ENCODE measurements at places on chromosomes 11 and 22.

DNA sequence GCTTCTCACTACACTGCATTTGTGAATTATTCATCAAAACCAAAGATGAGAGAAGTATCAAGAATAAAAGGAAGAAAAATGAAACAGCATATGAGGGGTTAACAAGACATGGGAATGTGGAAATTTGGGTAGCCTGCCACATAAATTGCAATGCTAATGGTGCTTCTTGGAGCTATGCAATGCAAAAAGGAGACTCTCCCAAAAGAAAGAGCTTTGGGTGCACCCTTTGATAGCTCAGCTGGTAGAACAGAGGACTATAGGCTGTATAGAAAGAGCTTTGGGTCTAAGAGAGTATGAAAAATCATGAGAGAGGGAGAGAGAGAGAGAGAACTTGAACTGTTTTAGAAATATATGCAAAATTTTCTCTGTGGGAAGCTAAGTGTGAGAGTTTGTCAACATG lies 26.3 kb downstream of the SPA17 start:
- no peak for DNase-seq

- DNase-seq = no peak
Measured at GRCh38 chr11:85740481-85741400, 54.7 kb upstream of the CCDC89 start.

GRCh38 chr11:60235321-60235720 lies 7.6 kb downstream of the MS4A4E start:
- no peak for DNase-seq

- no peak for DNase-seq
Measured at GRCh38 chr22:17913801-17914347, 110.5 kb downstream of the MICAL3 start.

DNA sequence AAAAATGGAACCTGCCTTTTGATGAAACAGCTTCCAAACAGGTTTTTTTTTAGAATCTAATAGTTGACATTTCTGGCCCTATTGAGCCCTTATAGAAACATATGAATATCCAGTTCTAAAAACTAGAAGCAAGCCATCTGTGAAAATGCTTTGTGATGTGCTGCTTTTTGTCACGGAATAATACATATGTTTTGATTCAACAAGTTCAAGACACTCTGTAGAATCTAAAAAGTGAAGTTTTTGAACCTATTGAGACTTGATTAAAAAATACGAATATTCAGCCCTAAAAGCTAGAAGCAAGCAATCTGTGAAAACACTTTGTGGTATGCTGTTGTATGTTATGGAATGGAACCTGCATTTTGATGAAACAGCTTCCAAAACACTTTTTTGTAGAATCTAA lies 106.7 kb upstream of the VPREB1 start:
- no peak for DNase-seq

DNA sequence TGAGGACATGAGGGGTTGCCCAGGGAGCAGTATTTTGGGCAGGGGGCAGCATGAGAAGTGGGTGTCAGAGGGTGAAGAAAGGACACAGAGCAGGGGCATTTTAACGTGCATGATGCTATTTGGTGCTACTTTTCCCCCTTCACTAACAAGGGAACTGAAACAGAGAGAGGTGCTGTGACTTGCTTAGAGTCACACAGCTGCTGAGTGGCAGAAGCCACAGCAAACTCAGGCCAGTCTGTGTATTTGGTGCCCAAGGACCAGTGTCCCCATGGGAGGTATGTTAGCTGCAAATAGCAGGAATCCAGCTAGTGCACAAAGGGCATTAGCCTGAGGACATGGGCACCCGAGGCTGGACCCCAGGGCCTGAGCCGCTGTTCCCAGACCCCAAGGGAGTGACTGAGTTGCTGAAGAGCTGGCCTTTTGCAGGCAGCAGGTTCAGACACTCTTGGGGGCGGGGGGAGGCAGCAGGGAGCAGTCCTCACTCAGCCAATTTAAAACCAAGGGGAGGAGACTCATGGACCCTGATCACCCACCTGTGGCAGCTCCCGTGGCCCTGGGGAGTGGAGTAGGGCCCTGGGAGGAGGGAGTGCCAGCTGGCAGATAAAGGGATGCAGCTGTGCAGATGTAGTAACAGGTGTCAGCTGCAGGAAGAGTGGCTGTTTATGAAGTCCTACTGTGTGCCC lies 14.6 kb downstream of the PARVG start:
- no peak for DNase-seq

DNA sequence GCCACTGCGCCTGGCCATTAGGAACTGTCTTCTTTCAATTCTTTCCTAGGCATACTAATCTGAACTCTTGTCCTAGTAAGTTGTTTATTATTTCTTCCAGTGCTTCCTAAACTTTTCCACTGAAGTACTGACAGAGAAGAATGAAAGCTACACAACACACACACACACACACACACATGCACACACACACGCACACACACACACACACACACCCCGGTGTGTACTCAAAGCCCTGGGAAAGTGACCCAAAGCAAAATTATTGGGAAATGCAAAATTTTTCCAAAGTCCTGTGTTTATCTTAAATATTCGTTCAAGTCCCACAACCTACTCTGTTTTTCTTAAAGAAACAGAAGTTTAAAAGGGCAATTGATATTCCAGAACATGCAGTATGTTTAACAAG lies 19.4 kb upstream of the SIK2 start:
- no peak for DNase-seq

GRCh38 chr11:44733877-44734276 lies 7.1 kb downstream of the TSPAN18 start:
- DNase-seq = no peak

GRCh38 chr11:119318240-119319135 lies 1.6 kb upstream of the MCAM start:
- DNase-seq = no peak

DNA sequence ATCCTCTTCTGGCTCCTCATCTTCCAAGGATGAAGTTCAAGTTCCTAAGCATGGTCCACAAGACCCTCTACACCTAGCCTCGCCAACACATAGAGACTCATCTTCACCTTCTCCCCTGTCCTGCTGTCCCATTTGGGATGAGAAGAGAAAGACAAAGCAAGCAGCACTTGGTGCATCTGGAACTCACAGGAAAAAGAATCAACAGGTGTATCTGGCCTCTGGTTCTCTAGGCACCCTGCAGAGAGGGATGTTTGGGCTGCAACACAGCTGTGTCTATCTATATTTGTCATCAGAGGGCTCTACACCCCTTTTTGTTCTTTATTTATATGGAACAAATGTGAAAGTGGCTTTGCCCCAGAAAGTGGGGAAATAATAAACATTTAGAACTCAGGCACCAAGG lies 82.1 kb upstream of the GALNT18 start:
- no peak for DNase-seq

- no peak for DNase-seq
Measured at GRCh38 chr11:597166-597725, 18.5 kb downstream of the IRF7 start.

- peak; percentile 3 for DNase-seq
Measured at GRCh38 chr22:42780070-42780540, 59.4 kb upstream of the A4GALT start.

- no peak for DNase-seq
Measured at GRCh38 chr22:49303061-49303735, 524.5 kb downstream of the BRD1 start.

DNA sequence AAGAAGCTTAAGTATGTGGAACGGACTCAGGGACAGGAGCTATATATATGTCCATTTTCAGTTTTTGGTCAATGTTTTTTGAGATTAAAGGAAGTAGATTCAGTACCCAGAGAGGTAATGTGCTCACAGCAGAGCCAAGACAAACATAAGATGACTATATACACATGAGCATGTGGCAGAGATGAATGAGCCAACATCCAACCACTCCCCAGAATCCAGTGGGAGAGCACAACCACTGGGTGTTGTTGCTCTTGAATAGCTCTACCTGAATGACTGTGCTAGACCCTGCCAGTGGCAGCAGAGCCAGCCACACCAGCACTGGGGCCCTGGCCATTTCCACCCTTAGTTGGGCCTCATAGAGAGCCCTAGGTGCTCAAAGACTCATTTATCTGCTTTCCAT lies 10.7 kb upstream of the SYTL2 start:
- DNase-seq = no peak

DNA sequence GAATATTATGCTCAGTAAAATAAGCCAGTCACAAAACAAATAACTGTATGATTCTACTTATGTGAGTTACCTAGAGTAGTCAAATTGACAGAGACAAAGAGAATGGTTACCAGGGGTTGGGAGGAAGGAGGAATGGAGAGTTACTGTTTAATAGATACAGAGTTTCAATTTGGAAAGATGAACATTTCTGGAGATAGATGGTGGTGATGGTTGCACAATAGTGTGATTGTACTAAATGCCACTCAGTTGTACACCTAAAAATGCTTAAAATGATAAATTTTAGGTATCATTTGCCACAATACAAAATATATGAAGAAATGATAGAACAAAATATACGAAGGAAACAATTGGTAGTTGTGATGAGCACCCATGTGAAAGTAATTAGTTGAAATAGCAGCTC lies 43.4 kb downstream of the PDHX start:
- DNase-seq = no peak

DNA sequence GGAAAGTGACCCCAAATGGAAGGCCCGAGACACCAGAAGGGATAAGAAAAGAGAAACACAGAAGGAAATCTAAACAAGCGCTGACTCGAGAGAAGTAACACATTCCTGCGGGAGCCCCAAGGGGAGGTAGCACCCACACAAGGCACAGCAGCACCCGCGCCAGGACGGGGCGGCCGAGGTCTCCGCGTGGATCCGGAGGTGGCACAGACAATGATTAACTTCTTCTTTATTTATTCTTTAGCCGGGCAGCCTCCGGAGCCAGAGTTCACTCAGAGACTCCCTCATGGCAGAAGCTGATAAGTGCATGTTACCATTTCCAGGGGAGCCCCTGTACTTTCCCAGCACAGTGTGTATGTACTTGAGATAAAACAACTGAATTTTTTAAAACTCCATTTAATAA lies 5.1 kb downstream of the TOLLIP start:
- DNase-seq = no peak

GRCh38 chr11:13862845-13863392 lies 99.6 kb upstream of the SPON1 start:
- no peak for DNase-seq

DNA sequence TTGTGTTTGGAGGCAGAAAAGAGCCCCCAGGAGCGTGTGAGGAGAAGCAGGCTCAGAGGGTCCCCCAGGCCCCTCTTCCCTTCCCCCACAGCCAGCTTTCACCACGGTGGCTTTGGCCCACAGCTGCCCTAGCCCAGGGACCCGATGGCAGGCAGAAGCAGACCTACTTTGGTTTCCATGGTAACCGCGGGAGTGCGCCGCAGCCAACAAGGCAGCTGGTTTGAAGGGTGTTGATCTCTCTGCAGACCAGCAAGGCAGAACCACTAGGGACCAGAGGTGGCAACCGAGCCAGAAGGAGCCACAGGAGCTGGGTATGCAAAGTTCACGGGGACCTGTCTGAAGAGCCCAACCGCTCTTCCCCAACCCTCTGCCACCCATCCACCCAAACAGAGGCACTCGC lies 69.4 kb downstream of the BUD13 start:
- DNase-seq = no peak

DNA sequence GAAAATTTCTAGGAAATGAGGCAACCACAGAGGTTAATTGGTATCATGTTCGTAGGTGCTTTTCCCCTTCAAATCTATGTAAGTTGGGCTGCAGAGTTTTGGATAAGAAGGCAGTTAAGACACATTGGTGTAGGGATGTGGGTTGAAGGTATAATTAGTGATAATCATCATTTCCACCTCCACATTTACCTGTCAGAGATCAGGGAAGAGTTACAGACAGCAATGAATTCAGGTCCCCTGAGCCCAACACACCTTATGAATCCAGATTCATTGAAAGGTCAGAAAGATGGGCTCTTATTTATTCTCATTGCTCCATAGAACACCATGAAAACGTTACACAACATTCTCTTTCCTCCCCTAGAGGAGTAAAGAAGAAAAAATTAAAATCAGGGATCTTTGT lies 308.7 kb downstream of the C11orf87 start:
- DNase-seq = no peak

DNA sequence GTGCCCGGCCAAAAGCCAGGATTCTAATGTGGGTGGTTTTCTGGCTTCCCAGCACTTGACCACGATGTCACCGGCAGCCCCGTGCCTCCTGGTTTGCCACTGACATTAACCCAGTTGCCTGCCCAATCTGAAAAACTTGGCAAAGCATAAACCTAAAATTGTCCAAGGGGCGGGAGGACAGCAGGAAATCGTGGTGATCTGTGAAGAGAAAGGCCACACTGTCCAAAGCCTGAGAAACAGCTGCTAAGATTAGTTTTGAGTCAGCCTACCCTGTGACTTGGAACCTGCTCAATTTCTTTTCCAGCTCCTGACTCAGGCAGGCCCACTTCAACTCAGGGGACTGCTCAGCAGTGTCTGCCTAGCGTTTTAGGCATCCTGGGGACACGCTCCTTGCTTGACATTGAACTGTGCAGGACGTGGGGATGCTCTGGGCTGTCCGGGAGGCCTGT lies 8.2 kb upstream of the F2 start:
- no peak for DNase-seq

DNA sequence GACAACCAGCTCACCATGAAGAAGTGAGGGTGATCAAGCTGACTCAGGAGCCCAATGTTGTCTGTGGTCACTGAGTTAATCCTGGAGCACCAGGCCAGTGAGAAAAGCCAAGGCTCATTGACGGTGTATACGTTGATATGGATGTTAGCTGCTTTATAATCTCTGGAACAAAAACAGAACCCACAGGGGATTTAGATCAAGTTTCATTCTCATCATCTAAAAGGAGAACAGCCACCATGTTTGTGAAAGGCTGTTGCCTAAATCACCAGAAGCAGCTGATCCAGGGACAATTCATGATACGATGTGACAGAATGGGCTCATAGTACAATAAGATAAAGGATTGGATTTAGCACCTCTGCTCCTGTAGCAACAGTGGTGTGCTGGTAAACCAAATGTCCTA lies 68.5 kb downstream of the GDPD4 start:
- DNase-seq = no peak

DNA sequence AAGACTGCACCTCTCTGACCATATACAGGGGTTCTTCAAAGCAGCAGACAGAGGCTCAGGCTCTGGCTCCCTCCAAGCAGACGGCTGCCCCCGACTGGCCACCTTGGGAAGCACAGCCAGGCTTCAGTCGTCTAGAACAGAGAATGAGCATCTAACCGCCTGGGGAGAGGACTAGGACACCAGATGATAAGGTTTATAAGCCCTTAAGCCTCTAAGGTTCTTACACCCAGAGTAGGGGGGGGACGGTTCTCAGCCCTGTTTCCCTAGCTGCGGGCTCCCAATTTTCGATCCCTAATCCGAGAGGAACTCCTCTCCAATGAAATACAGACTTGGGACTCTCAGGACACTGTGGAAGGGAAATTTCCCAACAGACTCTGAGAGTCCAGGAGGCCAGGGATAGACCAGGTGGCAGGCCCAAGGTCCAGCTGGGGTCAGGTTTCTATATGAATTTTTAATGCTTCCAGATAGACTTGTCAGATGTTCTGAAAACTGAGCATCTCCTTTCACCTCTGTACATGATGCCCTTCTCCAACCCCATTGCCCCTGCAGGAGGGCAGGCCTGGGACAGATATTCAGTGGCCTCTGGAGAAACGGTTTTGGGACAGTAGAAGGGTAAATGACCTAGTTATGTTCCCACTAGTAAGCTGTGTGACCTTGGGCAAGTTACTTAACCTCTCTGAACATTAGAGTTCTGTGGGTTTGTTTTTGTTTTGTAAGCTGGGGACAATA lies 20.2 kb downstream of the RTN4RL2 start:
- DNase-seq = peak; percentile 27

- no peak for DNase-seq
Measured at GRCh38 chr11:57224537-57224936, 12.5 kb downstream of the APLNR start.
